ENCODE measurements at places on chromosomes 7 and 10.

- no peak for DNase-seq
Measured at GRCh38 chr7:151426441-151426903, 13.5 kb downstream of the CRYGN start.

GRCh38 chr7:155202106-155202871, 95.4 kb upstream of the INSIG1 start:
- no peak for DNase-seq

- no peak for DNase-seq
Measured at GRCh38 chr7:33719059-33719581, 186.2 kb upstream of the BMPER start.

GRCh38 chr7:17601921-17602320, 303.5 kb downstream of the AHR start:
- DNase-seq = no peak

DNA sequence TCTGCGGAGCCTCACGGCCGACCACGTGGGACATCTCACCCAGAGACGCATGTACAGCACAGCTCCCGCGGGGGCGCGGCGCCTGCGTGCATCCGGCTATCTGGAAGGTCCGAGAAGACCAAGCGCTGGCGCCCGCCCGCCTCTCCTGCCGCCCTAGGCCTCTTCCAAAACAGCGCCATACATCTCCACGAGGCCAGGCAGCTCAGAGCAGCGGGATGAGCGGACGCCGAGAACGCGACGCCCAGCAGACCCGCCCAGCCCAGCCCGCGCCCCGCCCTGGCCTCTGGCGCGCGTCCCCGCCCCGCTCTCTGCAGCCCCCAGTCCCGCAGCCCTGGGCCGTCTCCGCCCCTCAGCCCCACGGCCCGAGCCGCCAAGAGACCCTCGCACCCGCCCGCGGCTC, 20.3 kb upstream of the LANCL2 start:
- no peak for DNase-seq

- peak; percentile 80 for DNase-seq
Measured at GRCh38 chr10:87863053-87863943, at the start of the genes KLLN and PTEN. Gene KLLN, minus strand, starts transcription at chr10:87863533. Its CDS starts 1,046 bp downstream, at chr10:87862487. Gene PTEN, plus strand, starts transcription at chr10:87863625. Its CDS starts 845 bp downstream, at chr10:87864470.

- no peak for DNase-seq
Measured at GRCh38 chr10:113618338-113618737, 45.5 kb downstream of the NRAP start.

- DNase-seq = no peak
Measured at GRCh38 chr7:44282601-44283171, 42.7 kb downstream of the CAMK2B start.

GRCh38 chr7:47376991-47377616, 204.8 kb downstream of the TNS3 start:
- no peak for DNase-seq

DNA sequence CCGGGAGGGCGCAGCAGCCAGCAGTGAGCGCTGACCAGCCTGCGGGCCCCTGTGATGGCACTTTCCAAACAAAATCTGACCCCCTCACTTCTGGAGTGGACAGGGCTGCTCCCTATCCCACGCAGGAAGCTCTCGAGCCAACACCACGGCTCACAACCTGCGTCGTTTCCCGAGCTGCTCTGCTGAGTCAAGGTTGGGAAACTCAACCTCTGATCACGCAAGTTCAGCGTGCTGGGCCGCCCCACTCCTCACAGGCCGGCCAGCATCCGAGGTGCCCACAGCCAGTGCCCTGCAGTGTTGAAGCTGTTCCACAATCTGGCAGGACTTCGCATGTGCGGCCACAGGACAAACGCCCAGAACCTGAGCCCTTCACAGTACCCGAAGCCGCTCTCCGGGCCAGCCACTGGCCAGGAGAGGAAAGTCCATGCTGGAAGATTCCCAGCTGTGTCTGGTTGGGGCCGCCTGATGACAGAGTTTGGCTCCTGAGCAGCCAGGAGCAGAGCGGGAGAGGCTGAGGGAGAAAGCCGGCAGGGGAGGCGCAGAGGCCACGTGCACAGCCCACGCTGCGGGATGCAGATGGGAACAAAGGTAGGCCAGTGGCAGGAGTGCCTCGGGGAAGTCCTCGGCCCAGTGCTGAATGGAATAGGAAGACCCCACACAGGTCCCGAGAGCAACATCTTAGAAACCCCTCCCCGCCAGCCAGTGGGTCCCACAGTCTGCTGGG, 263.3 kb upstream of the TCERG1L start:
- DNase-seq = no peak

GRCh38 chr10:106751091-106751490, 413.4 kb downstream of the SORCS1 start:
- DNase-seq = no peak

GRCh38 chr7:7567898-7568531, 1.3 kb downstream of the MIOS start:
- DNase-seq = no peak

GRCh38 chr10:95360122-95360714, 69.4 kb upstream of the PDLIM1 start:
- DNase-seq = no peak

GRCh38 chr10:86345859-86346798, 20.5 kb downstream of the GRID1 start:
- DNase-seq = no peak

DNA sequence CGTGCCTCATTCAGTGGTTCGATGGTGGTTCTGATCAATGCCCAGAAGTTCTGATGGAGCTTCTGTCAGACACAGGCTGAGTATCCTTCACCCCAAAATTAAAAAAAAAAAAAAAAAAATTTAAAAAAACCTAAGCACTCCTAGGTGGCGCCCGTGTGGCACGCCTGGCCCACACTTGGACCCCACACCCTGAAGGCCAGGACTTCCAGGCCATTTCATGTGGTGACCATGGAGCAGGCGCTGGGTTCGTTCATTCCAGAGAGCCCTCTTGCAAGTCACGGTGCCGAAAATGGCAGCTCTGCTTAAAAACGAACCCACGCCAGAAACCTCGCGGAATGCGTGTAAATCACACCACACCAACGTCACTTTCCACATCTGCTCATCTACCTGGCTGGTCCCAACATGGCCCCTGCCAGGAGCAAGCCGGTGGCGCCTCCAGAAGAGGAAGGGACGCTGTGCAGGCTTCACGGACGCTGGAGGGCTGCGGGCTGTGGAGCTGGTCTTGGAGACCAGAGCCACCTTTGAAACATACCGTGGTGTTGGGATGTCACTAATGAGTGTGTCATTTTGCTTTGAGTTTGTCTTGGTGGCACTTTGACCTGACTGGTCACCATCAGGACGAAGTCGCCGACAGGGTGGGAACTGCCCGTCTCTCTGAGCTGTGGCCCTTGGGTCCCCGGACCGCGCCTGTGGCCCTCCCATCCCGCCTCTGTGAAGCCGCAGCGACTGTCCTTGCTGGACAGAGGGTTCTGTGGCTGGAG, 46.0 kb upstream of the PRKAR1B start:
- no peak for DNase-seq

- no peak for DNase-seq
Measured at GRCh38 chr7:37577412-37577811, 106.2 kb upstream of the GPR141 start.

- no peak for DNase-seq
Measured at GRCh38 chr7:150755473-150756099, 18.4 kb downstream of the GIMAP5 start.

DNA sequence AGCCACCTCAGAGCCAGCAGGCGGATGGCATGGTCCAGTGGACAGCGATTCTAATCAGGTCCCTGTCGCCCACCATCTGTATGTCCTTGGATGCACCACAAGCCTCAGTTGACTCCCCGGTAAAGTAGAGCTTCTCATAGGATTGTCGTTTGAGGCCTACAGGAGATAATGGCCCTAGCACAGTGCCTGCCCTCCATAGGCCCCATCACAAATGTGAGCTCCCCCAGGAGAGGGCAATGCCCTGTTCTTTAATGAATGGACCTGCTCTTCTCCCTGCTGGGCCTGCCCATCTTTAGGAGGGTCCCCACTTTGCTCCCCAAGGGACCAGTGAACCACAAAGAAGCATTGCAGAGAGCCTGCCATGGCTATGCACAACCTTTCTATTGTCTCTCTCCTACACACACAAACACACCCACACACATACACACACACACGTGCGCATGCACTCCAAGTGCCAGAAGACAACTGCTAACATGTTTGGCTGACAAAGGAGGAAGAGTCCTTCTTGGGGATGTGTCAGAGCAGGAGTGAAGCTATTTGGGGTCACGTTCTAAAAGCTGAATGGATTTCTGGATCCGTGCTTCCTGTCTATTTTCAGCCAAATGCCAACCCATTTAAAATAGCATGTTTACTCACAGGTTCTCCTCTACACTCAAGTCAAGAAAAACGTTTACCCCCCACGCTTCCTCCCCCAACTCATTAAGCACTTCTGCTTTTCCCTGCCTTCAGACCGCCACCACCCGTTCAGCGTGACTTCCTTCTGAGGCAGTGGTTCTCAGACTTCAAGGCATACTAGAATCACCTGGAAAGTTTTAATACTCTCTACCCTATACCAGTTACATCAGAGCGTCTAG, 196.1 kb downstream of the GRID1 start:
- no peak for DNase-seq

DNA sequence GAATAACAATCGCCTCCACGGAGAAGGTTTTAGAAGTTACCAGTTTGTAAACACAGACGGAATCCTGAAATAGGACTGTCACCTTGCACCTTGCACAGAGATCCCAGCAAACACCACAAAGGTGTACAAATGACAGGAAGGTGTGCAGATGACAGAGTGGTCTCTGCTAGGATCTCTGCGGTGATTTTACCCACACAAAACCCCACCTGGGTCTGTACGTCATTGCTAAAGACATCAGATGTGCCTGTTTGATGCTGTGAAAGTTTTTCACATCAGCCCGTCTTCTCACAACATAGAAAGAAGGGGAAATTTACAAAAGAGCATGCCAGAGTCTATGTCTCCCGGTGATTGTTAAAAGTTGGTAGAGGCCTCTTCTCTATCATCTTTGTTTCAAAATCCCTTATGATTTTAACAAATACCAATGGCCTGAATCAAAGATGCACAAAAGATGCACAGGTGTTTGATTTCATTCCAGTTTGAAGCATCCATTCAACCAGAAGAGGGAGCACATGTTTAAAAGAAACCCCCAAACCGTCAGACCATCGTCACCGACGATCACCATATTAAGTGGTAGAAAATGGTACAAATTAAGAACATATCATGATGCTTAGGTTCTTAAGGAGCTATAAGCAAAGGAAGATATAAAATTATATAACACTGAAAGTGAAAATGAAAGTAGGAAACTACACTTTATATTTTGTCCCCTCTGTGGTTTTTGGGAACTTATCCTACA, 576.5 kb downstream of the PTPRN2 start:
- no peak for DNase-seq

- no peak for DNase-seq
Measured at GRCh38 chr7:73526896-73527821, 5.1 kb upstream of the BAZ1B start.

Data from cortex of kidney (tissue), 1 donor.